Foreskin fibroblast (primary cell): ENCODE measurements at places on chromosomes 2 and 18.
A peak's percentile ranks its signal among the peaks of the same experiment; 100 is the strongest.

- peak; percentile 46 for DNase-seq
These were observed 39.1 kb downstream of the STK17B start for GRCh38 chr2:196131949-196132925.

- peak; percentile 97 for DNase-seq
These were observed 191.2 kb upstream of the NABP1 start for GRCh38 chr2:191486584-191487320.

- DNase-seq, result no peak
These were observed 143.5 kb upstream of the NCK2 start for GRCh38 chr2:105600949-105601794.

DNA sequence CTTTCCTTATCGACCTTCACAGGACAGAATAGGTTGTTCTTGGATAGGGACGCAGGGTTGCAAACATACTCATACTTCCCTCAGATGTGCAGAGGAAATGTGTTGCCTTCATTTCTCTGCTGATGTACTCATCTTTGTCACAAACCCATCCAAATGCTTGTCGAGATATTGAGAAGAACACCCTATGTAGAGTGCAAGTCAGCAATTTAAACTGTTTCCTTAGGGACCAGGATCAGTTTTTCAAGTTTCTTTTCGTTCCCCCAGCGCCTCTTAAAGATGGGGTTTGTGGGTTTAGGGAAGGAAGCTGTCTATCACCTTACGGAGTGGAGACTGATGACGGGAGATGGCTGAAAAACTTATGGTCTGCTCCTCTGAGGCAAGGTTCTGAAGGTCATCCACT lies 474.2 kb downstream of the EPHA4 start:
- no peak for DNase-seq

DNA sequence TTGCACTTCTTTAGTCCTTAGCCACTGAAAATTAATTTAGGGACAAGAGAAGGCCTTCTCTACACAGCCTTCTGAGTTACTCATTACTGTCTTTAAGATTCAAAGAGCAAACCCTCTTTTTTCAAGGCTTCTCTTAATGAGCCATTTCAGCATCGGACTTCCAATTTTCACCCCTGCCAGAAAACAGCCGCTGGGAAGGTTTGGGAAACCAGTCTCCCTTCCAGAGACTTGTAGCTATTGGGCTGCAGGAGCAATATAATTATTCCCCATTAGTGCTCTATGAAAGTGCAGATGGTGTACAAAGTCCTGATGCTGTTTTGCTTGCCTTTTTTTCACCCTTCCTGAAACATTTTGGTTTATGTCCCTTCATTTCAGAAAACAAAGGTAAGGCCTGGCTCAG lies 79.3 kb downstream of the GPR39 start:
- no peak for DNase-seq

DNA sequence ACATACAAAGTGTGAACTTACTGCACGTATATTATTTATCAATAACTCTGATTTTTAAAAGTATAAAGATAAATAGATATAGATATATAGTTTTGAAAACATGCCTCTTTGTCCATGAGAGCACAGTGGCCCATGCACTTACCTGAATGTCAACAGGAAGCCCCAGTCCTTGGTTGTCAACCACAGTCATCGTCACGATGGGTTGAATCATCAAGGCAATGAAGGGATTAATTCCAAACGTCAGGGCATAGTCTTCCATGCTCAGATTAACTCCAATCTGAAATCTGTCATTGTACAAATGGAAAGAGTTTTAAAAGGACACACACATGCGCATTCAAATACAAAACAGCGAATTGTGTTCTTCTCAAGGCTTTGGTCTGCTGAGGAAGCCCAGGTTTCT lies 15.5 kb downstream of the SCYGR4 start:
- no peak for DNase-seq

GRCh38 chr2:25430556-25430955 lies 88.8 kb upstream of the DNMT3A start:
- no peak for DNase-seq

GRCh38 chr2:237723602-237724001 lies 75.0 kb upstream of the RBM44 start:
- DNase-seq, result peak; percentile 61

DNA sequence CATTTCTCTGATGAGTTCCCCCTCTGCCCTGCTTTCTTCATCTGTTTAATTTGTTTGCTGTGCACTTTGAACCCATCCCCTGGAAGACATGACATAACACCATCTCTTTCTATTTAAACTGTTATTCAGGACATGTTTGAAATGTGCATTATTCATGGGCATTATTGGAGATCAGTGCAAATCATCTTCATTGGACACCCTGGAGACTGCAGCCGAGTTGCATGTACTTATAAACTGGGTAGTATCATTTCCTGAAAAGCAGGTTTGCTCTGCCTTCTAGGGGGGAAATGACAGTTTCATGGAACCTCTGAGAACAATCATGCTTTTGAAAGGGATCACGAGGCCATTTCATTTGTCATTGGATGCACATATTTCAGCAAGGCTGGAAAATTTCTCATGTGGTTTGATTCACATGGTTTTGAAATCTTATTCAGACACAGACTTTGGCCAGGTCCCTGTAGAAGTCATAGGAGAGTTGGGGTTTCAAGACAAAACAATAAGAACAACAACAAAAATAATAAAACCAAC lies 462.8 kb upstream of the MEX3C start:
- no peak for DNase-seq

DNA sequence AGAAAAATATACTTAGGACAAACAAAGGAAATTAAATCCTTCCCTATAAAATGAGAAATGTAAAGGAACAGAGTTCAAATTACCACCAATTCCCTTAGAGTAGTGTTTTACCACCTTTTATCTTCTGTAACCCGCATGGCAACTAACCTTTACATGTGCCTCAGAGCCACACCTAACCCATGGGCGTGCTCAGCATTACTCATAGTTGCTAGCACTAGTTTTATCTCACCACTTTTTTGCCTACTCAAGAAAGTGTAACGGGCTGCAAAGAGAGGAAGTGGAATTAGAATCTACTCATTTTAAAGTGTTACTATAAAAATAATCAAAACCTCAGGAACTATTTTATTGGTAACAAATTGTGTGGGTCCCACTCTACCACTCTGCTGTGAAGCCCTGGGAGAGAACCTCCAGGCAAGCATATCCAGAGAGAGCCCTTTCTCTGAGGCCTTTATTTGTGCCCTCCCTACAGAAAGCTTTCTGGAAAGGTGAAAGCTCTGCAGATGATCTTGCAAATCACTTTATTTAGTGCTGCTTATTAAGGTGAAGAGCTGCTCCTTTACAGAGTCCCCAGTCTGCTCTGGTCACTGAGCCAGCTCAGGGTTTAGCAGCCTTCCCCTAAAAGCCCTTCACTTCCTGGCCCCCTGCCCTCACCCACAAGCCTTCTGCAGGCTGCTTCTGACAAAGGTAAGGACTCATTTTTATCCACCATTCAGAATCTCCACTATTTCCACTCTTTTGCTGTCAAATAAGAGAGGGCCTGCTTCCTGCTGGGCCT lies 98.8 kb downstream of the TRABD2A start:
- DNase-seq, result no peak

GRCh38 chr2:112758711-112759110 lies 5.7 kb downstream of the CKAP2L start:
- DNase-seq, result no peak

DNA sequence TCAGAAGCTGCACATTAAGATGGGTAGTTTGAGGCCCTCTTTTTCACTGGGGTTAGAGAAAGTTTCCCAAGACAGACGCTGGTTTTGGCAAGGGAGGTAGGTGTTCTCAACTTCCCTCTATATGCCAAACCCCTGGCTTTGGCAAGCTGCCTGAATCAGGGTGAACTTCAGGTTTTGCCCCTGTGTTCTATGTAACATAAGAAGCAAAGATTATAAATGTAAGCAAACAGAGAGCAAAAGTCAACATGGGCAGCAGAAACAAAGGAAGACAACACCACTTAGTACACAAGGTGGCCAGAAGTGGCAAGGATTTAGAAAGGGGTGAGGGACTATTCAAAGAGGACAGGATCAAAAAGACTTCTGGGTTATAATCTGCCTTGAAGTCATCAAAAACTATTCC lies 70.5 kb upstream of the TFCP2L1 start:
- DNase-seq, result no peak
